ENCODE measurements at places on chromosomes 2 and 18. TPM values are rescaled to one million over a fixed set of nuclear protein-coding genes. Genes with fewer than 3 reads are reported as not detected.

INHA gene
- 0.18 TPM for total RNA-seq

SERPINB2 gene
- total RNA-seq, result 67.6 TPM

ABCG5 gene
- total RNA-seq, result not detected

TAF4B gene
- 3.6 TPM for total RNA-seq

LANCL1 gene
- total RNA-seq, result 58.2 TPM

CHRNA1 gene
- total RNA-seq, result not detected

KCNIP3 gene
- total RNA-seq, result 2.9 TPM

TACR1 gene
- total RNA-seq, result 0.09 TPM

NTSR2 gene
- total RNA-seq, result not detected

ZNF396 gene
- 2.0 TPM for total RNA-seq

CCL20 gene
- total RNA-seq, result not detected

STON1 gene
- 24.6 TPM for total RNA-seq

SERPINB12 gene
- total RNA-seq, result not detected

ABCB11 gene
- not detected for total RNA-seq

VIL1 gene
- not detected for total RNA-seq

PDE11A gene
- not detected for total RNA-seq

LCT gene
- not detected for total RNA-seq

GRB14 gene
- total RNA-seq, result 6.9 TPM

AAMP gene
- total RNA-seq, result 262 TPM

C2orf80 gene
- not detected for total RNA-seq

CERKL gene
- not detected for total RNA-seq

ATOH8 gene
- 17.0 TPM for total RNA-seq

NAT8 gene
- not detected for total RNA-seq

ARHGEF33 gene
- 0.25 TPM for total RNA-seq

PLEKHH2 gene
- 5.4 TPM for total RNA-seq

TTN gene
- 5.5 TPM for total RNA-seq

NEURL3 gene
- total RNA-seq, result not detected

Data from fibroblast of the aortic adventitia (primary cell).